ENCODE measurements at places on chromosomes 6 and 20.

DNA sequence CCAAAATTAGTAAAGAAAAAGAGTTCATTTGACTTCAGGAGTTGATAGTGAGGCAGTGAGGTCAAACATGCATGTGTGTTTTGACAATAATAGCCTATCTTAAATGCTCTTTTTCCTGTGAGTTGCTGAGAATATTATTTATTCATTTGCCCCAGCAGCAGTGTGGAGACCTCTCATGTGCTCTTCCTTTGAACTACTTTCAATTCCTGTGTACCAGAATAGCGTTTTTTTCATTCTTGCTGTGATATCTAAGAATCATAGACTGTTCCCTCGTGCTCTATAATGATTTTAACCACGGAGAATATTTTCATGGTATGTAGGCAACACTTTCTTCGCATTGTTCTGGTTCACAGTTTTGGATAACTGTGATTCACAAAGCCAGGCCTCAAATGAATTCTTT lies 5.2 kb downstream of the CDYL start:
- DNase-seq = no peak

- DNase-seq = no peak
Measured at GRCh38 chr6:136860043-136860442, 37.7 kb downstream of the PEX7 start.

DNA sequence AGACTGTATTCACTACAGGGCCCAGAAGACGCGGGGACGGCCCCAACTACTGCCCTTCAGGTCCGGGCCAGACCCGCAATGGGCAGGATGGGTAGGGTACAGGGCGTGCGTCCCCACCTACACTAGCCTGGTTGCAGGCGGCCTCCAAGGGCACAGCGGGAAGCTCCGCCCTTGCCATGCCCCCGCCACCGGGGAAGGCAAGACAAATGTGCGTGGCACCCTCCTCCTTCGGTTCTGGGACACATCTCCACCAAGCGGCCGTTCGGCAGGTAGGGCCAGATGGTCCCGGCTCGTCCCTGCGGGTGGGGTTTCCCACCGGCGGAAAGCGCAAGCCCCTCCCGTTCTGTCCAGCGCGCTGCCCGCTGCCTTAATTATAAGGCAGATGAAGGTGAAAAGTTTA lies 5.6 kb downstream of the NXT1 start:
- DNase-seq = no peak

DNA sequence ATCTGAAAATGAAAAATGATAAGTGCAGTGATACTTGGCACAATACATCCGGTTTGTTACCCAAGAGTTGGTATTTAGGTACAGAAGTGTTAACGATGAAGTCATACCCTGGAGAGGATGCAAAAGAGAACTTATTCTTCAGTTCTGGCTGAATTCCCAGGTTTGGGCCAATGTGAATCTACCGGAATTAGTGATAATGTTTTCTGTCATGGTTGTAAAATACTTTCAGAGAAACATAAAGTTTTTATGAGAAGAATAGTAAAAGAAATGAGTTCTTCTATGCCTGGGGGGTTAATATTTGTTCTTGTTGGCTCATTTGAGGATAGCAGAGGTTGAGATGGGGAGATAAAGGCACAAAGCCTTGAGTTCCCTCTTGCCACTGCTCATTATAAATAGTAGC lies 509.9 kb upstream of the POU3F2 start:
- DNase-seq = no peak

DNA sequence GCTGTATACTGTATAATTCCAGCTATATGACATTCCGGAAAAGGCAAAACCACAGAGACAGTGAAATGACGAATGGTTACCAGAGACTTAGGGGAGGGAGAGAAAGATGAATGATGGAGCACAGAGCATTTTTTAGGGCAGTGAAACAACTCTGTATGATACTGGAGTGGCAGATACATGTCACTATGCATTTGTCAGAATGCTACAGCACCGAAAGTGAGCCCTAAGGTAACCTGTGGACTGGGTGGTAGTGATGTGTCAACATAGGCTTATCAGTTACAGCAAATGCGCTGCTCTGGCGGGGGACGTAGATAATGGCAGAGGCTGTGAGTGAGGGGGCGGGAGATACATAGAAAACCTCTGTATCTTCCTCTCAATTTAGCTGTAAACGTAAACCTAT lies 201.3 kb upstream of the SSTR4 start:
- no peak for DNase-seq

GRCh38 chr6:89116702-89117101 lies 1.2 kb downstream of the SRSF12 start:
- DNase-seq = no peak

Data from stimulated activated CD4-positive, alpha-beta T cell treated with anti-CD3 and anti-CD28 coated beads, Interleukin-4, amount 100 ng/mL, for 48 hours (primary cell).